Stimulated activated CD4-positive, alpha-beta T cell treated with anti-CD3 and anti-CD28 coated beads, TNF-alpha, amount 100 ng/mL, for 24 hours (primary cell): ENCODE measurements at places on chromosomes 6 and 20.

DNA sequence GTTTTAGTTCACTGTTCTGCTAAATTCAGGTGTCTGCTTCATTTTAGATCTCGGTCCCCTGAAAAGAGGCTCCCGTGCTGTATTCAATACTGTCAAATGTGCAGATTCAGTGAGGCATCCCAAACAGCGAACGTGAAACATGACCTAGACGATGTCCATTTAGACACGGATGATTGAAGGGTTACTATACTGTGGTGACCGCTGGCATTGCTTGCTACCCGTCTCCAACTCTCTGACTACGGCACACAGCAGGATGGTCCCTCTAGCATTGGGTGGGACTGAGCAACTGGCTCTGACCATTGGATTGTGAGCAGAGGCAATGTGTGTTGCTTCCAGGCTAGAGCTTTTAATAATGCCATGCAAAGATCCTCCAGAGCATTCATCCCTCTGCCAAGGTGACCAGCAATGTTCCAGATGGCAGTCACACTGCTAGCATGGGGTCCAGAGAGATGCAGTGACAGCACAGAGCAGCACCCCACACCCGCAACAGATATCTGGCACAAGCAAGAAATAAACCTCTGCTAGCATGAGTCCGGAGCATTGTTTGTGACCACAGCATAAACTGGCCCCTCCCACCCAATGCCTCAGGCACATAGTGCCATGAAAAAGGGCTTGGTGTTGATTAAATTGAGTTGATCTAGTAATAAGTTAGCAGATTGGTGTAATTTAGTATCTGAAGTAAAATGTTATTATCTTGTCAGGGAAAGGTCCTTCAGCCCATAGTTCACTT, 9.0 kb downstream of the METTL24 start:
- DNase-seq: no peak

DNA sequence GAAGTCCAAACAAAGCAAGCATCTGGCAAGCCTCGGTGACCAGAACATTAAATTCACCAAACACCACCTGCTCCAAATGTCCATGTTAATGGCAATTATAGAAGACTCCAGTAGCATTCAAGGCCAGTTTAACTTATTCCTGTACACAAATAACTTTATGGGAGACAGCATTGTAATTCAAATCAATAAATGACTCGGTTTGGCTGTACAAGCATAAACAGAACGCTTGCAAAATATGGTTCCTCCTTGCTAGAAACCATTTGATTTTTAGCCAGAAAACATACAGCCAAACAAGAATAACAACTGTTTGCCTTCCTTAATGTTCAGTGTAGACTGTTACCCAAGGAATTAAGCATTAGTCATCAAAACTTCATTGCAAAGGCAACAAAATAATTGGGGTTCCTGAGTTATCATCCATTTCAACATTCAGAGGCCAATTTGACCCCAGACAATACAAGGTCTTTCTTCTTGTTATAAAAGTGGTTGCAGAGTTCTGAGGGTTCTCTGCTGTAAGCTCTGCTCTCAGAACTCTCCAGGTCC, 125.1 kb downstream of the BFSP1 start:
- no peak for DNase-seq

DNA sequence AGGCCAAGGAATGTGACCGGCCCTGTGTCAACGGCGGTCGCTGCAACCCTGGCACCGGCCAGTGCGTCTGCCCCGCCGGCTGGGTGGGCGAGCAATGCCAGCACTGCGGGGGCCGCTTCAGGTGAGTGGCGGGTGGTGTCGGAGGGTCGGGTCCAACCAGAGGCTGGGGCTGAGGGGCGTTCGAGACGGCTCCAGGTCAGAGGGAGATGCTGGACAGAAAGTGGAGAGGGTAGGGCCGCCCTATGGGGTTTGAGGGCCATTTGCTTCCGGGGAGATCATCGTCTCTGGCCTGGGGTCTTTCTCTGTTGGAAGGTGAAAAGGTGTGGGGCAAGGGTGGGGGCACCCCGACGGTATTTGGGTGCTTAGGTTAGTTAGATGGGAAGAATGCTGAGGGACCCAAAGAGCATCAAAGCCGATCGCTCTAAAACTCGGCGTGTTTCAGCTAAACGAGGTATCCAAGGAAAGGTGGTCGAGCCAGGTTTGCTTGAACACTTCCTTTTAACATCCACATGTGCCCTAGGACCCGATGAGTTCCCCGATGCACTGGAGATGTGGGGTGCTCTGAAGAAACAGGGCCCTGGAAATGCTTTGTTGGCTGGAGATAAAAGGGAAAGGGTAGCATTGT, 691 bp downstream of the ATRN start:
- DNase-seq: no peak

GRCh38 chr6:101380897-101381630, 12.4 kb upstream of the GRIK2 start:
- DNase-seq: no peak

DNA sequence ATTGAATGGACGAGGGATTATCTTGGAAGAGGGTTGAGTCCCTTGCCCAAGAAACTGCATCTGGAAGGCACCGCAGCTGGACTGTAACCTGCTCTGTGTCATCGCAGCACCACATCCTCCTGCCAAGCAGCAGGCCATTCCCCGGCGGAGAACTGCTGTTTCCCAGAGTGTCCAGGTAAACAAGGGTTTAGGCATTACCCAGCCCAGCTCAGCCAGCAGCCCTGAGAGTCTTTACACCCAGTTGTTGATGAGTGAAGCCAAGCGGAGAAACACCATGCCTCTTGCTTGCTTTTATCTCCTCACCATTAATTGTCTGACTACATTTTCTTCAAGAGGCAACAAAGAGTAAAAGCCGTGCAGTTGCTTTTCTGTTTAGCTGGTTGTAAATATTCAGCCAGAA, 104.1 kb downstream of the CDH4 start:
- no peak for DNase-seq

GRCh38 chr20:41617059-41617901, 897 bp downstream of the CHD6 start:
- peak; percentile 42 for DNase-seq

GRCh38 chr6:25944688-25945574, 14.4 kb upstream of the SLC17A2 start:
- no peak for DNase-seq

DNA sequence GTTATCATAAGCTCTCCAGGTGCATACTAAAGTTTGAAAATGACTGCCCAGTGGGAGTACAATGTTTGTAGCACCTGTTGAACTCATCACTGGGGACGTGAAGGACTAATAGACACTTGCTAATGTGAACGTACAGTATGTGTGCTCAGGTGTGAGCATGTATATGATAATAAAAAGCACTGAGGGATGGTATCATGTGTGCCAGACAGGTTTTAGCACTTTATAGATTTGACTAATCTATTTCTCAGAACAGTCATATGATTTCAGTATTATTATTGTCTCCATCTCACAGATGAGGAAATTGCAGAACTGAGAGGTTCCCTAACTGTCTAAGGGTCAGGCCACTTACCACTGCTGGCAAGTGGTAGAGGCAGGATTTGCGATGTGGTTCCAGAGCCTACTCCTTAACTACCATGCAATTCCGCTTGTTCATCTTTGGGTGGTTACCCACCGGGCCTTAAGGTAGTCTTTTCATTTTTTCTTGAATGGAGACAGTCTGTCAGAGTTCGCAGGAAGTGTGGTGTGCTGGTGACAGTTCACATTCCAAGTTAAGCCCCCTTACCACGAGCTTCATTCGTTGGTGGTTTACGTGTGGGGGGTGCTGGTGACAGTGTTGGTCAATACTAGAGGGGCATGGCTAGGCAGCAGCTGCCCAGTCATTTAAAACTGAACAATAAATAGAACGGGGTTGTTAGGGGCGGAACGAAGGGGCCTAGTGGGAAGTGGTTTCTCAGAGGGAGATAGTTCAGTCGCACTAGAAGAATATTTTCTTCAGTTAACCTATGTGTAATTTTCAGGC, 46.8 kb downstream of the RREB1 start:
- no peak for DNase-seq

GRCh38 chr6:35552285-35552917, 39.7 kb upstream of the TULP1 start:
- DNase-seq: peak; percentile 34

DNA sequence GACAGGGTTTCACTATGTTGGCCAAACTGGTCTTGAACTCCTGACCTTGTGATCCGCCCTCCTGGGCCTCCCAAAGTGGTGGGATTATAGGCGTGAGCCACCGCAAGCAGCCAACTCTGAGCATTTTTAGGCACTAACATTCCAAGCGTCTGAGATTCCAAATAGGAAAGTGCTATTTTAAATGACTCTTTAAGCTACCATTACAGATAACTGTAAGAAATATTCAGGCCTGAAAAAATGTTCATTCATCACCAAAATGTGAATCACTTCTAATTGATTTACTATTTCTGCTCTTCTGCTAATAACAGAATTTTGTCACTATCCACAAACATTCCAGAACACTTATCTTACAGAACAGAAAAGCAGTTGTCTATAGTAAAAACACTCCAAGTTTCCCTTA, 106.5 kb downstream of the BACH2 start:
- no peak for DNase-seq

GRCh38 chr6:118023771-118024170, 116.7 kb downstream of the SLC35F1 start:
- DNase-seq: no peak

GRCh38 chr20:19699180-19699971, 58.7 kb upstream of the RIN2 start:
- DNase-seq: no peak

DNA sequence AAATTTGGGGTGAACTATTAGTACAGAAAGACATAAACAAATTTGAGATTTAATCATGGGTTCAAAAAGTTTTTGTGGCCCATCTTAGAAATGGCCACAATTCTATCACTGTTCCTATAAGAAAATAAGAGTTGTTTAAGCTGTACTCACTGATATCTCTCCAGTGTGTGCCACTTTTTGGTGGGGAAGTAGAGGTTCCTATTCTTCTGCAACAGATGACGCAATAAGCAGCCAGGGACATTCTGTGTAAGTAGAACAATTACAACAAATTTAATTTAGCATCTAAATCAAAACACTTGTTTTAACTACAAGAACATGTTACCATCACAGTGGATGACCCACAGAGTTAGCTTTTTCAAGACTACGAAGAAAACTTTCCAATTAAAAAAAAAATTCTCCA, 9.9 kb downstream of the SERAC1 start:
- DNase-seq: no peak

DNA sequence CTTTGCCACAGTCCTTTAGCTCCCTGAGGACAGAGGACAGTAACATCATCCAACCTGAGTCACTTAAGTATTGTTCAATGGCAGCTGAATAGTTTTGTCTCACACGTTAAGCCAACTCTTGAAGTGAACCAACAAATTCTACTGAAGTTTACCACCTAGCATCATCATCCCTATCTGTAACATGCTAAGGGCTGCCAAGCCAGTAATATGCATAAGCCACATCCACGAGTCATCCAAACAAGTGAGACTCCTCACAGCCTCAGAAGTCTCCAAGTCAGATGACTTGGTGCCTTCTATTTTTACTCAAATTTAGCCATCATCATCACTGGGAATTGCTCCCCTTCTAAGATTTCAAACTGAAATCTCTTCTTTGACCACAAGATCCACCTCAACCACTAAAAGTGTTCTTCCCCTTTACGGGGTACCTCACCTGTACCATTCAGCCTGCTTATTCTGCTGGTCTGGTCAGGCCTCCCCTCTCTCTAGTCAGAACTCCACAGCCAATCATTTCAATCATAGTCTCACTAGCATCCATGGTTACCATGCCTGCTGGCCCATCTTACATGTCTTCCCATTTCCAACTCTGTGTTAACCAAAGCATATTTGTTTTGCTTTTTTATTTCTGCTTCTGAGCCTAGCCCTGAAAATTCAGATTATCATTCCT, 73.7 kb downstream of the DTNBP1 start:
- DNase-seq: peak; percentile 2

GRCh38 chr6:88349511-88349910, 183.4 kb upstream of the CNR1 start:
- DNase-seq: no peak

GRCh38 chr6:21587961-21588480, 5.5 kb upstream of the SOX4 start:
- DNase-seq: peak; percentile 11

DNA sequence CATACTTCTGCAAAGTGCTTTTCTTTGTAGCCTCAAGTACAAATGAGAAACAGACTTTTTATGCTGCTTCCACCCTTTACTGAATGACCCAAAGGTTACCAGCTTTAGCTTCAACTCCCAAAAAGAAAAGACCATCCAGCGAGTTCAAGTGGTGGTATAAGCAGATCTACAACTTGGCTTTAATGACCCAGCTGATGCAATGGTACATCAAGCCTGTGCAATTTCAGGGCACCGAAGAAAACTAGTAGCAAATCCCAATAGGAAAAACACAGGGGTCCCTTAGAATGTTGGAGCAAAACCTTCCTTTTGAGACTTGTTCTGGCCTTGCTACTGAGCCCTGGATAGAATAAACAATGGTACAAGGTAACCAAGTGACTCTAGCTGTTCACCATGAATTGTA, 33.8 kb downstream of the STX7 start:
- DNase-seq: no peak

- no peak for DNase-seq
These were observed 34.9 kb downstream of the GSTA2 start for GRCh38 chr6:52728394-52728793.

DNA sequence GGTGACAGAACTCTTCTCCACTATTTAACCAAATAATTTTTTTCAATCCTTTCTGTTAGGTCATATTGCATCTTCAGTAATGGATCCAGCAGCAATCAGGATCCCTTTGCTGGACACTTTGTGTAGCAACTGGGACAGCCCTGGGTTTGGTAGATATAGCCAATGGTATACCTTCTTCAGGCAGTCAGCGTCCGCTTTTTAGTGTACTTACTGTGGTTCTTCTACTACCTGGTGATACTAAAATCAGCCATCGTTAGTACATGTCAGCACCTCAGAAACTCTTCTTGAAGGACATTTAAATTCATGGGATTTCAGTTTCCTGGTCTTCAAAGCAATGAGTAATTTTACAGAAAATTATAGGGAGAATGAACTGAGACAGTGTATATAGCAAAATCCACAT, 93.5 kb downstream of the ADGRG6 start:
- DNase-seq: no peak

DNA sequence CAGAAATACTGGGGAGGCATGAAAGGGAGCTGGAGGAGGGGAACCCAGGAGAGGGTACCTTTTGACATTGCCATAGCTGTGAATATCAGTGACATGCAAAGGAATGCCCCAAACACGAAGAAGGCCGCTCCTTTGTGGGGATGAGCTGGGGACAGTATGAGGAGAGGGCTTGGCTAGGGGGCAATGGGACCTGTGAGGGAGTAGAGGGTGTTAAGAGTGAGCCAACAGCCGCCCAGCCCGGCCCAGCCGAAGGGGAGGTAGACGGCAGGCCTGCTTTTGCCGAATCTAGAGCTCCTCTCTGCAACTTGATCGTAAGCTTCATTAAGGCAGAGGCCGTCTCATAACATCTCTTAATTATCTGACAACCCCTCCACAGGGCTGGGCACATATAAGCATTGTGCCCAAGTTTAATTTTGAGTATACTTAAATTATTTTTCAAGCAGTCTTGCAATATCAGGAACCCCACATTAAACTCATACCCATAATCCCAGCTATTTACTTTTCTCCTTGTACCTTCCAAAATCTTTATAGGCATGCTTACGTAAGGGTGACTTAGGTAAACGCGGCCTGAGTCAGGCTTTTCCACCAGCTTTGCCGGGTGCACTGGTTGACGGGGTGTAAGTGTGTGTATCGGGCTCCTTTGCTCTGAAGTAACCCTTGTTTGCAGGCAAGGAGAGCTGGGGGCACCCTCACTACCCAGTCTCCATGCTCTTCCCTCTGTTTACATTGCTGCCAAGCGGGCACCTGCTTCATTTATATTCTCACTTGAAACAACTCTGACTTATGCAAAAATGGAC, 24.9 kb upstream of the VEGFA start:
- DNase-seq: no peak
